ENCODE measurements at places on chromosomes 13 and 19.

DNA sequence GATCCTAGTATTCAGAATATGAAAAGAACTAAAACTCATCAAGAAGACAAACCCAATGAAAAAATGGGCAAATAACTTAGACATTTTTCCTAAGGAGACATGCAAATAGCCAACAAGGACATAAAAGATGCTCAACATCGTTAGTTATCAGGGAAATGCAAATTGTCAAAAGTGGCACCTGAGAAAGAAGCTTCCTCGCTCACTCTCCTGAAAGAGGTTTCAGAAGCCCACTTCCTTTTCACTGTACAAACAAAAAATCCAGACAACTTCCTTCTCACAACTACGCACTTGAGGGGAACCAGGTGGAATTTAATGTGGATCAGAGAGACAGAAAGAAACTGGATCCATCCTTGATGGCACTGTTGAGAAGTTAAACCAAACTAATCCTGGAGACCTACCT, 41.5 kb downstream of the KLF12 start:
- DNase-seq, result no peak

DNA sequence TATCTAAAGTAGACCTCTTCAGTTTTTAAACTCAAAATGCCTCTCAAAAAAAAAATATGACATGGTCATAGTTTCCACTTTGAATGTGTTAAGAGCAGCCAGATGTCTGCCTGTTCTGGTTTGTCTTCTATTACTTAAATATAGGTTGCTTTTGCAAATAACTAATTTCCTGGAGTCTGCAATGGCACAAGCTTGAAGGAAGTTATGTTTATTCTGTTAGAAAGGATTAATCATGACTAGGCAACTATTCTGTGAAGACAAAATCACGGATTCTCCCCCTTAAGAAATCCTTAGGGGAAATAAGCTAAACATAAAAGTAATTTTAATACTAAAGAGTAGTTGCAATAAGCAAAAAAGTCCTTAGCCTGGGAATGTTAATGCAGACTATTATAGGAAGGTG, 26.3 kb downstream of the SKA3 start:
- DNase-seq, result no peak

DNA sequence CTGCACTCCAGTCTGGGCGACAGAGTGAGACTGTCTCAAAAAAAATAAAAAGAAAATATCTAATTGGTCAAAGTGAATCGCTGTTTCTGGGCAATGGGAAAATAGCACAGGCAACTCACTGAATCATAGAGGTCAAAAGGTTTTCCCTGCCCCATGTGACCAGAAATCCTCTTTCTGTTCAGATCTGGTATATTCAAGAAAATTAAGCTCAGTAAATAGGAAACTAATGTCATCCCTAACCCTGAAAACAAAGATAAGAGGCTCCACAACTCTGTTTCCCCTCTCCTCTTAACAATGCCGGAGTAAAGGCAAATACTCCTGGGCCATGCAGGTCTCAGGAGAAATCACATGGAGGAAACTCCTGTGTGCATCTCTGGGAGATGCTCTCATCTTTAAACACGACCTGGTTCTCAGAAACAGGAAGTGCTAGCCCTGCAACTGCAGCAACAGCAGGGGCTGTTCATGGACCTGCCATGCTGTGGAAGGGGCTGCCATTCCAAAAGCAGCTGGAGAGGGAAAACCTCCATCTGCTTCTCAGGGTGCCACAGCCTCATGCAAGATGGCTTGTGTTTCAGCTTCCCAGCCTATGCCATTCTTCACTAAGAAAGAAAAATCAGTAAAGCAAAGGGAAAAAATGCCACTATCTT, 47.5 kb upstream of the SLC7A9 start:
- DNase-seq, result no peak

- DNase-seq, result no peak
These were observed 25.3 kb downstream of the RNASEH2B start for GRCh38 chr13:50934735-50935435.

DNA sequence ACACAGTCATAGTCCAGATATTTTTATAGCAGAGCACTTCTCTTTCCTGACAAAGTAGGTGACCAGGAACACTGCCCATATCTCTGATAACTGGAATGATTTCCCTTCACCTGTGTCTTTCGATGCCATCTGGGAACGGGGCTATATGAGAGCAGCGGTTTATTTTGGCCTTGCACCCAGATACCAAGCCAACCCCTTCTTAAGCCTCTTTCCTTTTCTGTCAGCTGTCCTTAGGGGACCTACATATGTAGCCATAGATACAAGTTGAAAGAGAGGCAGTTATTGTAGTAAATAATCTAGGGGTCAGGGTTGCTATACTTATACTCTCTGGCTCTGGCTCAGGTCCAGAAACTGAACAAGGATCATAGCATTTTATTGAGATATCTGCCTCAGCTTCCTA, 128.8 kb downstream of the NHLRC3 start:
- no peak for DNase-seq

- DNase-seq, result no peak
These were observed 85.4 kb downstream of the SLC7A1 start for GRCh38 chr13:29509999-29510589.

DNA sequence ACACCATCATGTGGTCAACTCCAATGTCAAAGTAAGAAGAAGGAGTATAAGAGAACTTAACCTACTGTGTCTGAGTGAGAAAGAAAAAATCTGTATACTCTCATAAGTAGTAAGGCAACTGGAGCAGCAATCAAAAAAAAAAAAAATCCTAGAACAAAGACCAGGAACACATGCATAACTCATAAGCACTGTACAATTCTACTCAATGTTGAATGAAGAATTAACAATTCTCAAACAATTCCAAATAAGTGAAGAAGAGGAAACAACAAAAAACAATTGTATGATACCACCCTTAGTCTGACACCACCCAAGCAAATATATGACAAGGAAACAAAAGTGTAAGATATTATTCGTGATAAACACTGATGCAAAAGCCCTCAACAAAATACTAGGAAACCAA, 24.6 kb downstream of the ZNF160 start:
- no peak for DNase-seq

All from anterior cingulate cortex (tissue), 58 donors.